ENCODE measurements at places on chromosomes 5 and 9.

GRCh38 chr9:17090041-17090440, 44.8 kb upstream of the CNTLN start:
- DNase-seq: no peak

GRCh38 chr9:117547904-117548303, 133.0 kb upstream of the ASTN2 start:
- DNase-seq: no peak

- no peak for DNase-seq
These were observed 81.1 kb upstream of the EPB41L4B start for GRCh38 chr9:109401990-109402318.

DNA sequence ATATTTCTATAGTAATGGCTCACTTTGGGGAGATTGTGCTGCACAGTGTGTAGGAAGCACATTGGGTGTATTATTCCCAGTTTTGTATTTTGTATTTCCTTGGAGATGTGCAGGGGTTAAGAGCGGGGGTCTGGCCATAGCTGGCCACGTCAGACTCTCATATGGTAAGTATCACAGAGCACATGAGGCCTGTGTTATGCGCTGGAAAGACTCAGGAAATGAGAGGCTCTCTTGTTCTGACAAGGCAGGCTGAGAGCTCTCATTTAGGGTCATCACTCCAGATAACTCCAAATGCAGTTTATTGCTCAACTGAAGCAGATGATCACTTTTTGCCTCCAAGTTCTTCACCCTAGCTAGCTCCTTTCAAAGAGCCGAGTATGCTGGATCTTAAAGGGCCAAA, 205.7 kb downstream of the NTRK2 start:
- DNase-seq: no peak

DNA sequence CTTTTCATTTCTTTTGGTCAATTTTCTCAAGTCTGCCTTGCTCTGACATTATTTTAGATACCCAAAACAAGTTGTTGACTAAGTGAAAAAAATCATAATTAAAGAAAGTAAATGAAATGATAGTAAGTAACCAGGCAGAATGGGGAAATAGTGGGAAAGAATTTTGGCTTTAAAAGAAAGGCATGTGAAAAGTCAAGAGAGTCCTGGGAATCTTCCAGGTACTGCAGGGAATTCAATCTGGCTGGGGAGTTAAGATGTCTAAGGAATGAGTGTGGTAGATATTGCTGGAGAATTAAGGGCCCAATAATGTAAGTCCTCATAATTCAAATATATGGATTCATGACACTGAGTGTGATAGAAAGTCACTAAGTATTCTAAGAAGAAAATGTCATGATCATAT, 123.1 kb upstream of the PAPPA start:
- DNase-seq: no peak

GRCh38 chr9:29564564-29564963, 1991.3 kb upstream of the C9orf72 start:
- DNase-seq: no peak

DNA sequence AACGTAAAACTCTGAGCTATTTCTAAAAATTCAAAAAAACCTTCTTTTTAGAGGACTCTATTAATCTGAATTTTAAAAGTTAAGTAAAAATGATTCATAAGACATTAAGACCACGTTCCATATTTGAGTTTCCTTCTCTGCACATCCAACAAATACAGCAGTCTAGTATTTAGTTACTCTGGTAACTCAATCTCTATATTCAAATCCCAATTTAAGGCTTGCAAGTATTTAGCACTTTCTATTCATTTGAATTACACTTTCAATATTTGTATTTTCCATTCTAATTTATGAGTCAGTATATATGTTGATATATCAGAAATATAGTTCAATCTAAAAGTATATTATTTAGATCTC, 17.7 kb downstream of the RFX3 start:
- DNase-seq: no peak

DNA sequence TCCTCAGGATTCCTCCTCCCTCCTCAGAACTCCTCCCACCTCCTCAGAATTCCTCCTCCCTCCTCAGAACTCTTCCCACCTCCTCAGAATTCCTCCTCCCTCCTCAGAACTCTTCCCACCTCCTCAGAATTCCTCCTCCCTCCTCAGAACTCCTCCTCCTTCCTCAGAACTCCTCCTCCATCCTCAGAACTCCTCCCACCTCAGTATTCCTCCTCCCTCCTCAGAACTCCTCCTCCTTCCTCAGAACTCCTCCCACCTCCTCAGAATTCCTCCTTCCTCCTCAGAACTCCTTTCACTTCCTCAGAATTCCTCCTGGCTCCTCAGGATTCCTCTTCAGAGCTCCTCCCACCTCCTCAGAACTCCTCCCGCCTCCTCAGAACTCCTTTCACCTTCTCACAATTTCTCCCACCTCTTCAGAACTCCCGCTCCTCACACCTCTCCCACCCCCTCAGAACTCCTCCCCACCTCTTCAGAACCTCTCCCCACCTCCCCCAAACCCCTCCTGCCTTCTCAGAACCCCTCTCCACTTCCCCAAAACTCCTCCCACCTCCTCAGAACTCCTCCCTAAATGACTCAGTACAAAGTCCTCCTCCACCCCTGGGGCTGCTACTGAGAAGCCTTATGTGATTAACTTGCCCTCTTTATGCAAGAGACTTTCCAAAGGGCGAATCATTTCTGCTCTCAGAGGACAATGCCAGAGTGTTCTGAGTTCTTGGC, 23.2 kb downstream of the SLC46A2 start:
- no peak for DNase-seq

DNA sequence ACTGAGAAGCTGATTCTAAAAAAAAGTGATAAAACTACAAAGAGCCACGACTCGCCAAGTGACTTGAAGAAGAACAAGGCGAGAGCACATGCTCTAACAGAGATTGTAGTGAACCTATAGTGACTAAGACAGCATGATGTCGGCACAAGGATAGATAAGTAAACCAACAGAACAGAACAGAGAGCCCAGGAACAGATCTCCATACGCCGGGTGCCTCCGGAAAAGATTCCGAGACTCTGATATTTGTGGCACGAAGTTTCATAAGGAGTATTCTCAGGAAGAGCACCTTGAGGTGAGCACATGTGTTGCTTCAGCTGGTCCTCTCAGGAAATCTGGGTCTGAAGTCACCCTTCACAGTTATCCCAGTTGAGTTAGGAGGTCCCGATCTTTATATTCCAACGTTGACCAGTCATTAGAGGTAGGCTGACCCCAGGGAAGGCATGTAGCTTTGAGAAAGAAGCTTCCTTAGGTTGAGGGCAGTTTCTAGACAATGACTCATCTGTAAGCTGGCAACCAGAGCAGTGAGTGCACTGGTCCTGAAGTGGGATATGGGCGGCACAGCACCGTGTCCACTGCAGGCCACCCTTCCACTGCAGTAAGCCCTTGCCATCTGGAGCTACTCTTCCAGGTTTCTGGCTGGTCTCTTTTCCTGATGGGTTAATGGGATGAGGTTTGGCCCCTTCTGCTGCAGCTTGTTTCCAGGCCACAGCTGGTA, 13.6 kb upstream of the CLK4 start:
- no peak for DNase-seq

DNA sequence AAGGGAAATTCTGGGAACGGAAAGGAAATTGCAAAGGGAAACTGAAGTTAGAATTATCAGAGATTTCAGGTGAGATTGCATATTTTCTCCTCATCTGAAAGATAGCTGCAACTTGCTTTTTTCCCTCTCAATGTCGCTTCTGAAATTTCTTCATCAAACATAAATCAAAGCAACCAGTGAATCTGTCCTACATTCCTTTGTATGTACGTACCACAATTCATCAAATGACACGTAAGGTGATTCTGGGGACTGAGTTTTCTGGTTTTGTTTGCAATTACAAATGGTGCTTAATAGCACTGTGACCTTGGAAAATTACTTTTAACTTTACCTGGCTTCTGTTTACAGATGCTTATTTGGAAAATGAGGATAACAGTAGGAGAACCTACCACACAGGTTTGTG, 21.9 kb upstream of the CNOT6 start:
- no peak for DNase-seq

- DNase-seq: no peak
These were observed 14.3 kb downstream of the IER5L start for GRCh38 chr9:129163753-129164152.

- no peak for DNase-seq
These were observed 168.1 kb downstream of the APBA1 start for GRCh38 chr9:69504058-69504457.

- peak; percentile 30 for DNase-seq
These were observed 236.2 kb downstream of the SYK start for GRCh38 chr9:91037511-91038482.

DNA sequence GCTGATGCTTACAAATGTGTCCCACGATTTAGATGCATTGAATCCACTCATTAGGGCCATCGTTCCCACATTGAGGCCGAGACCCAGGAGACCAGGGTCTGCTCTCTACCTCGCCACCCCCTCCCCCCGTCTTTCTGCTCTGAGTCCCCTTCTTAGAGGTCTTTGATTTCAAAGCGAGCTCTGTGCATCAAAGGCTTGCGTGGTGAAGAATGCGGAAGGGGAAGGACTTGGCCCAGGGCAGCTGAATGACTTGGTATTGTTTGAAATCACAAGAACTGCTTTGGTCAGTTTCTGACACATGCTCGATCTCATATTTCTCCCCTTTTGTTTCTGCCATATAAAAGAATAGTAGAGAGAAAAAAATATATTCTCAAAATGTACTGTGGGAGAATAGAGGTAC, 78.3 kb upstream of the IRX1 start:
- DNase-seq: no peak

GRCh38 chr5:43041110-43041668, 1.1 kb upstream of the ANXA2R start:
- DNase-seq: no peak

DNA sequence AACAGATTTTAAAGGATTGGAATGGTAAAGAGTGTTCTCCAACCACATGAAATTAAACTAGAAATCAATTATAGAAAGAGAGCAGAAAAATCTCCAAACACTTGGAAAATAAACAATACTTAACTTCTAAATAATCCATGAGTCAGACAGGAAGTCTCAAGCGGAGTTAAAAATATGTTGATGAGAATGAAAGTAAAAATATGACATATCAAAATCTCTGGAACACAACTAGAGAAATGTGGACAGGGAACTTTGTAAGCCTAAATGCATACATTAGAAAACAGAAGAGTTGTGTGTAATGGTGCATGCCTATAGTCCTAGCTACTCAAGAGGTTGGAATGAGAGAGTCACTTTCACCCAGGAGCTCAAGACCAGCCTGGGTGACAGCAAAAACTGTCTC, 47.9 kb upstream of the ZNF618 start:
- no peak for DNase-seq

GRCh38 chr5:67263656-67264408, 67.2 kb upstream of the CD180 start:
- no peak for DNase-seq

- DNase-seq: no peak
These were observed 149.5 kb downstream of the ROR2 start for GRCh38 chr9:91800473-91801030.
